Left ventricle myocardium superior (tissue), 1 donor: ENCODE measurements at places on chromosomes 11 and 22. TPM values are rescaled to one million over a fixed set of nuclear protein-coding genes. Genes with fewer than 3 reads are reported as not detected.

Gene PANX3
- not detected for total RNA-seq

Gene TSSK2
- total RNA-seq, result not detected

DNA sequence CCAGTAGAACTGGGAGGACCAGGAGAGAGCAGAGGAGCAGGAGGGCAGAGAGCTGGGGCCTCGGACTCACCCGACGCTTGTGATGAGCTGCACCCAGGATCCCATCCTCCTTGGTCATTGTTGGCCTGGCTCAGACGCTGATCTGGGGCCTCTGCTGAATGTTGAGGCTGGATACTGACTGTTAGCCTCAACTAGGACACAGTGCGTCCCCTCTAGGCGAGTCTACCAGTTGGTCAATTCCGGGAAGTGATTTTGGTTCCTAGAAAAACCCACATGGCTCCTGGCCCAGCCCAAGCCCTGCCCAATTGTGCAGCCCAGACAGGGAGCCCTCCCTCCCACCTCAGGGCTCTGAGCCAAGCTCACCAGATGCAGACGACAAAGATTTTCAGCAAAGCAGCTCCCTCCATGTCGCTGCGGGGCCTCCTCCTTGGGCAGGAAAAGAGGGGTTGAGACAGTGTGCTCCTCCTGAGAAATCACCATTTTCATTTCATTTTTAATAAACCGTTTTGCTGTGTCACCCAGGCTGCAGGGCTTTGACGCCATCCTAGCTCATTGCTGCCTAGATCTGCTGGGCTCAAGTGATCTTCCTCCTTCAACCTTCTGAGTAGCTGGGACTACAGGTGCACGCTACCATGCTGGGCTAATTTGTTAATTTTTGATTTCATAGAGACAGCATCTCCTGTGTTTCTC is at the start of gene APOL4:
APOL4 (minus strand) TSS at position 180 of the 690 bp plus-strand sequence; CDS start at position 105, 75 bp downstream.
- peak; percentile 90 for DNase-seq

GRCh38 chr11:66722745-66723651 is 6.0 kb downstream of the SPTBN2 start:
- no peak for DNase-seq

DNA sequence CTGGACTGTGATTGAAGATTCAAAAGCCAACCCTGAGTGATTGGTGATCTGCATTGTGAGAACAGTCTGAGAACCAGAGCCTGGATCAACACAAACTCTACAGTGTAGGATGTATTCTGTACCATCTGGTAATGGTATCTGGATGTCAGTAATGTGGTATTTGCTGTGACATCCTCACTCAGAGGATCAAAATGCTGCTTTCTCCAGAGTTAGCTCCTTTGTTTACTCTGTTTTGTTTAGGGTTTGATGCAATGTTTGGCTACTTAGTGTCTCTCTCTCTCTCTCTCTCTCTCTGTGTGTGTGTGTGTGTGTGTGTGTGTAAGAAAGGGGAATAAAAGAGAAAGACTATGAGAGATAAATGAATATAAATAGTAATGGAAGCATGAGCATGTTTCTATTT is 24.3 kb downstream of the CASP4 start:
- DNase-seq, result no peak

Gene OR52A1
- not detected for total RNA-seq

- DNase-seq, result no peak
Observed at GRCh38 chr22:23471698-23472097, 108.4 kb downstream of the IGLL1 start.

GRCh38 chr22:27372364-27372763 is 429.2 kb downstream of the MN1 start:
- no peak for DNase-seq

Gene SULT4A1
- 0.45 TPM for total RNA-seq

Gene FOLR3
- total RNA-seq, result 1.2 TPM

Gene MS4A6E
- total RNA-seq, result not detected

Gene HBE1
- not detected for total RNA-seq

GRCh38 chr22:37510091-37510490 is 9.1 kb downstream of the CARD10 start:
- peak; percentile 15 for DNase-seq

DNA sequence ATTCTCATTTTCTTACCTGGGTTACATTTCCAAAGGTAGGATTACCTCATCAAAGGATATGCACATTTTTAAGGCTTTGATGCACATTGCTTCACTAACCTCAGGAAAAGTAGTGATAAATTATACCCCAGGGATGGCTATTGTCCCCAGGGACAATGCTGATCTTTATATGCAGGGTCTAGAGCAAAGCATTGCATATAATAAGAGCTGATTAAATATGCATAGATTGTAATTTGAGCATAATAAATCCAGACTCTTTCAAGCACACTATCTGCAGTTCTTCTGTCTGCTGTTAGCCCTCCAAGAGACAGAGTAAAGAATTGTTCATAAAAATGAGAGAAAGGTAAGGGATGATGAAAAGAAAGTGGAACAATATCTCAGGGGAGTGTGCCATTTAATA is 57.3 kb upstream of the SYT13 start:
- no peak for DNase-seq

- no peak for DNase-seq
Observed at GRCh38 chr11:131302836-131303235, 67.6 kb upstream of the NTM start.

GRCh38 chr22:32800994-32801536 is 440 bp upstream of the TIMP3 start:
- DNase-seq, result no peak

Gene C11orf16
- not detected for total RNA-seq

GRCh38 chr22:39220450-39220849 is 24.3 kb downstream of the PDGFB start:
- DNase-seq, result peak; percentile 1

DNA sequence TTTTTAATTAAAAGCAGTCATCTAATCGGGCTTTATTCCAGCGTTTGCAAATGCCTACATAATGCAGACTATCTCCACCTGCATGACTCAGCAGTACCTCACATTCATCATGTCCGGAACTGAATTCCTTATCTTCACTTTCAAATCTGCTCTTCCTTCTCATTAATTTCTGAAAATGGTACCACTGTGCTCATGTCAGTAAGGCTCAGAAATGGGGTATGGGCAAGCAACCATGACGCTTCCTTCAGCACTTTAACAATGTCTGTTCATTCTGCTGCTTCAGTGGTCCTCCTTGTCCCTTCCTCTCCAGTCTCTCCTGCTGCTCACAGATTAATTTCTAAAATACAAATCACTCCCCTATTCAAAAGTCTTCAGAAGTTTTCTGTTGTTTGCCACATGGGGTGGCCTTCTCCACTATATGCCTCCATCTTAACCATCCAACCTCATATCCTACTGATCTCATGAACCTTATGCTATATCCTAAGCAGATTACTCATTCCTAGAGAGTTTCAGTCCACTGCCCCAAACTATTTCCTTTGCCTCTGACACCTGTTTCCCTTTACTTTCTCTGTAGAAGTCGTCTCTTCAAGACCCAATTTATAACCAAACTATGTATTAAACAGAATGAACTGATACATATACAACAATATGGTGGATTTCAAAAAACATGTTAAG is 7.0 kb downstream of the GTF2H1 start:
- no peak for DNase-seq

GRCh38 chr11:64461081-64461480 is 102.1 kb downstream of the RPS6KA4 start:
- no peak for DNase-seq

GRCh38 chr11:36328966-36329673 is 33.0 kb downstream of the PRR5L start:
- DNase-seq, result no peak

- no peak for DNase-seq
Observed at GRCh38 chr22:19050117-19050516, 72.1 kb downstream of the DGCR2 start.

GRCh38 chr22:36879775-36880174 is 19.0 kb downstream of the NCF4 start:
- DNase-seq, result no peak

- DNase-seq, result no peak
Observed at GRCh38 chr11:11430431-11430830, 77.4 kb upstream of the CSNK2A3 start.

- no peak for DNase-seq
Observed at GRCh38 chr22:29580200-29580810, 608 bp downstream of the NIPSNAP1 start.

DNA sequence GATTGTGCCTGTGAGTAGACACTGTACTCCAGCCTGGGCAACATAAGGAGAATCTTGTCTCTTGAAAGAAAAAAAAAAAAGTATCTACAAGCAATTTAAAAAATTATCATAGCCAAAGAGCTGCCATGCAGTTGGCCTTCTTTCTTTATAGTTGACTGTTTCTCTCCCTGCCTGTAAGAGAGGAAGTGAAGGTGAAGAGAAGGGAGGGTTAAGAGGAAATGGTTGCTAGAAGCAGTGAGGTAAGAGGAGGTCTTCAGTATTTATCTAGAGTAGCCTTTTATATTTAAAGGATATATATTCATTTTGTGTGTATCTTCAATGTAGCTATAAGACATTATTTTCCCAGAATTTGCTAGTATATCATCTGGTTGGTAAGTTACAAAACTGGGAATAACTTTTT is 217.9 kb downstream of the TMEM135 start:
- DNase-seq, result no peak

DNA sequence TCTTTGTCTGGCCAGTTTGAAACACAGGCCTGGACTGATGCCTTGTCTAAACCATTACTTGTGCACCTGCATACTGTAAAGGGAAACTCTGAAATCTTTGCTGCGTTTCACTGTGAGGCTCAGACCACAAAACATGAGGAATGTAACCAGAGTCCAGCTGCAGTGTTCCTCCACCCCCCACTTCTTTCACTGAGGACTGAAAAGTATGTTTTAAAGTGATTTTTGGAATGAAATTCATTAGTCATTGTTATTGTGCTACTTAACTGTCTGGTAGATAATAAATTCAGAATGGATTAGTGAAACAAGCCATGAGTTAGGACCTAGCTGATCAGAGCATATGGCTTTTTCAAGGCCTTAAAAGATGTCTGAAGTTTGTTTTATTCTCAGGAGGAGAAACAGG is 181.2 kb downstream of the WNT11 start:
- no peak for DNase-seq

DNA sequence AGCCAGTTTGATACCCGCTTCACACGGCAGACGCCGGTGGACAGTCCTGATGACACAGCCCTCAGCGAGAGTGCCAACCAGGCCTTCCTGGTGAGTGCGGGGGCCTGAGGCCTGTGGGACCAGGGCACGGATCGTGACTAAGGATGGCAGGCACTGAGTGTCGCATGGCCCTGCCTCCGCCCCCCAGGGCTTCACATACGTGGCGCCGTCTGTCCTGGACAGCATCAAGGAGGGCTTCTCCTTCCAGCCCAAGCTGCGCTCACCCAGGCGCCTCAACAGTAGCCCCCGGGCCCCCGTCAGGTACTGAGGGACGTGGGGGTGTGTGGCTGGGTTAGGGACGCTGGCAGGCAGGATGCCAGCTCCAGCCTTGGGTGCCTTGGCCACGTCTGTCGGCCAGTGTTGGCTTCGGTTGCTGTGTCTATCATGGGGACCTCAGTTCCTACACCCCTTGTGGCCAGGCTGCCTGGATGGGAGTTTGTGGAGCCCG is 3.0 kb downstream of the PTPRCAP start:
- no peak for DNase-seq

Gene TRIM48
- not detected for total RNA-seq

Gene FUT4
- total RNA-seq, result 1.4 TPM

DNA sequence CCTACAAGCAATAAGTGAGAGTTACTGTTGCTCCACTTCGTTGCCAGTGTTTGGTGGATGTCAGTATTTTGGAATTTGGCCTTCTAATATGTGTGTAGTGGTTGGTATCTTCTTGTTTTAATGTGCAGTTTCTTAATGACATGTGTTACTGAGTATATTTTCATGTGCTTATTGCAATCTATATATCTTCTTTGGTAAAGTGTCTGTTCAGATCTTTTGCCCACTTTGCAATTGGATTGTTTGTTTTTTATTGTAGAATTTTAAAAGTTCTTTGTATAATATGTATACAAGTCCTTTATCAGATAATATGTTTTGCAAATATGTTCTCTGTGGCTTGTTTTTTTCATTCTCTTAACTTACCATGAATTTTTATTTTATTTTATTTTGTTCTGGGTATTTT is 7.7 kb downstream of the OR51V1 start:
- no peak for DNase-seq

Gene MISFA
- 10.3 TPM for total RNA-seq

Gene FAM180B
- not detected for total RNA-seq

Gene TREH
- not detected for total RNA-seq

Gene MMP10
- total RNA-seq, result not detected

DNA sequence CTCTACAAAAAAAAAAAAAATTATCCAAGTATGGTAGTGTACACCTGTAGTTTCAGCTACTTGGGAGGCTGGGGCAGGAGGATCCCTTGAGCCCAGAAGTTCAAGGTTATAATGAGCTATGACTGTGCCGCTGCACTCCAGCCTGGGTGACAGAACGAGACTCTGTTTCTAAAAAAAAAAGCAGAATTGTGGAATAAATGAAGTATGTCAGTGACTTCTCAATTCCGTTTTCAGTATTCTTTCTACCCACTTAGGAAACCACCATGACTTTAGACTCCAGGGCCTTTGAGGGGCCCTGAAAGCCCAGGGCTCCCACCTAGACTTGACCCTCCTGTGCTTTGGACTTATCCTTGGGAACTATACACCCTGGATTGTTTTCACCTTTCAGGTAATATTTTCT is 6.5 kb upstream of the NUP160 start:
- no peak for DNase-seq

- DNase-seq, result no peak
Observed at GRCh38 chr22:47107431-47107830, 345.0 kb downstream of the TBC1D22A start.

DNA sequence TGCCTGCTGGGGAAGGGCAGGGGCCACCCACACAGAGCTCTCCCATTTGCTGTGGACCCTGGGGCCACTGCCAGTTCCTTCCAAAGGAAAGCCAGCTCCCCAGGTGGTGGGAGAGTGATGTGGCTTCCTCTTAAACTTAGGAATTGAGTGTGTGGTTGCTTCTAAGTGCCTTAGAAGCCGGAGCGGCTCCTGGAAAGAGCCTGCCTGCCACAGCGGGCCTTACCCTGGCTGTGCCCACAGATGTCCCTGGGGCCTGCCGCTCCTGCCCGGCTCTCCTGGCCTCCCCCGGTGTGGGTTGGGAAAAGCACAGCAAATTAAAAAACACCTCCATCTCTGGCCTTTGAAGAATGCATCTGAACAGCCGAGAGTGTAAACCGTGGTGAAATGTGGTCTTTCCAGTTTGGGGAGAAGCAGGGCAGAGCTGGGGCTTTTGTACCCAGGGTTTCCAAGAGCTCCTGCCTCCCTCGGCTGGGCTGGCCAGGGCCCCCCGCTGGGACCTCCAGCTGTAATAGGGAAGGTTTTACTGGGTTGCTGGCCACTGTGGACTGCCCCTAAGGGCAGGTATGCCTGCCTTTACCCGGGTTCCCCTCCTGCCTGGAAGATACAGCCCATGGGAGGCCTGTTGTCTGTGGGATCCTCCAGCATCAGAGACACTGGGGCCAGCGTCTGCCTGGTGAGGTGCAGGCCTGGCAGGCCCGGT is 30.2 kb downstream of the LRP5 start:
- DNase-seq, result no peak

- no peak for DNase-seq
Observed at GRCh38 chr11:89495951-89496350, 4.8 kb upstream of the NOX4 start.

- no peak for DNase-seq
Observed at GRCh38 chr11:66082946-66083698, 13.1 kb downstream of the PACS1 start.

Gene C11orf86
- total RNA-seq, result not detected
